Activated B cell treated with CpG ODN at 0.5 μM for 24 hours (primary cell): ENCODE measurements at places on chromosomes 7 and 10. TPM values are rescaled to one million over a fixed set of nuclear protein-coding genes. Genes with fewer than 3 reads are reported as not detected.

The PDZD7 gene
- 0.11 TPM in 1 of 2 replicates, not detected in the other for total RNA-seq

The PRKCQ gene
- 0.07 and 0.11 TPM in 2 replicates for total RNA-seq

The SHH gene
- total RNA-seq: not detected in 2 replicates

The ARL5B gene
- total RNA-seq: 9.4 and 10.6 TPM in 2 replicates
